Kidney glomerular epithelial cell (primary cell): ENCODE measurements at places on chromosomes 2 and 18.
A peak's percentile ranks its signal among the peaks of the same experiment; 100 is the strongest.

- no peak for DNase-seq
Observed at GRCh38 chr2:166665991-166666940, 172.2 kb upstream of the SCN7A start.

DNA sequence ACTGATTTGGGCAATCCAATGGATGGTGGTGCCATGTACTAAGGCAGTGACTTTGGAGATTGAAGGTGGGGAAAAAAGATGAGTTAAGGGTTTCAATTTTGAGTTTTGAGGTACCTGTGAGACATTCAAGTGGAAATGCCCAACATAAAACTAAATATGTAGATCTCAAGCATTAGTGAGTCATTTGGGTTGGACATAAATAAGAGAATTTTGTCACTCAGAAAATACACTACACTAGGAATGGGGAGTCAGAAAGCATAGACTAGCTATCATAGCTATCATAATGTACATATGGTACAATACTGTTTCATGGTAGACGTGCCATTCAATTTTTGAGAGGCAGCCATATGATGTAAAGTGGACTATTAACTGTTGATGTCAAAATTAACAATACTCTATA lies 56.1 kb downstream of the FBXO11 start:
- no peak for DNase-seq

GRCh38 chr2:64613276-64613675 lies 40.4 kb downstream of the SERTAD2 start:
- DNase-seq = no peak

DNA sequence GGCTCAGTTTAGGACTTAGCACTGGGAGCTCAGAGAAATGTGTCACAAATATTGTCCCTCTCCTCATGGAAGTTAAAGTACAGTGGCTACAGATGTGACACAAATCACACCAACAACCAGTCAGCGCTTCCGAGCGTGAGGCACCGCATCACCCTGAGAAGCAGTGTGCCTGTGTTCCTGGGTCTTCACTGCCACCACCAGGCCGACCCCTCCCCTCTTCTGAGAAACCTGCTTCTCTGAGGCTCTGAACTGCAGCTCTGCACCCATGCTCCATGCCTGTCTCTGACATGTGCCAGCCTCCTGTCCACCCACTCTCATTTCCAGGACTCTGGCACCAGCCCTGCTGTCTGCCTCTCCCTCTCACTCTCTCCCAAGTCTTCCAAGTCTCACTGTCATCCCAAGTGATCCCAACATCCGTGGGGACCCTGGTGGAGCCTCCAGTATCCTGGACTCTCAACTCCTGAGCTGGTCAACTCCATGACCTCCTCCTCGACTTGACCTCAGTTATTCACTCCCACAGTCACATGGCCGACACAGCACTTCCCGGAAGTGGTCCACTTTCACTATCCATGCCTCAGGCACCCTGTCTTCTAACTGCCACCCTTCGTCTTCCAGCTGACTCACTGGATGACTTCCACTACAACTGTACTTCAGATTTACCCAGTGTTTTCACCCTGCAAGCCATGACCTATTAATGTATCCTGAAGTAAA lies 73.5 kb downstream of the FBXO15 start:
- DNase-seq = no peak

DNA sequence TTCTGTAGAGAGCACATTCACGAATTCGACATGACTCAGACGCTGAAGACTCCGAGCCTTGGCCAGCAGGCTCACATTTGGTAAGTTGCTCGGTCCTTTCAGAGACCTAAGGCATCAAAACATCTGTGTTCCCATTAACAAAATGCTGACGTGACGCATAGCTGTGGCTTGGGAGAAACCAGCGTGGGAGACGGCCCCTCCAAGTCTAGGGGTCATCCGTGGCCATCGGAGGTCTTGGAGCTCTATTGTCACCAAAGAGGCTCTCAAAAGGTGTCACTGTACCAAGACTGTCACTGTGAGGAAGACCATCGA lies 14.9 kb downstream of the FBLN7 start:
- no peak for DNase-seq

- DNase-seq = no peak
Observed at GRCh38 chr2:213098612-213099011, 52.8 kb downstream of the IKZF2 start.

DNA sequence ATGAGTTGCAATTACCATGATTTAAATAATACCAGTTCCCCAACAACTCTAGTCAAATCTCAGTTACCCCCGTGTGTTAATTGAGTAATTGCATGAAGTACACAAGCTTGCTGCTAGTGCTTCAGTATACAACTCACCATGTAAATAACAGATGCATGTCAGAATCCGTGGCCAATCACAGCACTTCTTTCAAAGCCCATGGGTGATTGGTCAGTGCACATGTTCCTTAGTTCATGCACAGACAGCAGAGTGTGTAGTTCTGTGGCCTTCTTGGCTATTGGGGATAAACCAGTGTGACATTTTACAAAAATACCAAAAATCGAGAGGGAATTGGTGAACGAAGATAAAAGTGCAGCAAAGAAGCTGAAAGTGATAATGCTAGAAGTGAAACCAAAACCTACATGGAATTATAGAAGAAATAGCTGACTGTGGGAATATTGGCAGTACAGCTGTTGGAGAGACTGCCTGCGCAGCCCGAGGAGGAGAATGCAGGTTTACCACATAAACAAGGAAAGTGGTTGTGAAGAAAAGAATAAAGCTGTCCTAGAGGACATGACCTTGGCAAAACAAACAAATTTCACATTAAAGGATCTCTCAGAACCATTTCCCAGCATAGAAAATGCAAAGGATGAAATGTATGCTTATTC lies 59.4 kb downstream of the NEDD4L start:
- DNase-seq = no peak

DNA sequence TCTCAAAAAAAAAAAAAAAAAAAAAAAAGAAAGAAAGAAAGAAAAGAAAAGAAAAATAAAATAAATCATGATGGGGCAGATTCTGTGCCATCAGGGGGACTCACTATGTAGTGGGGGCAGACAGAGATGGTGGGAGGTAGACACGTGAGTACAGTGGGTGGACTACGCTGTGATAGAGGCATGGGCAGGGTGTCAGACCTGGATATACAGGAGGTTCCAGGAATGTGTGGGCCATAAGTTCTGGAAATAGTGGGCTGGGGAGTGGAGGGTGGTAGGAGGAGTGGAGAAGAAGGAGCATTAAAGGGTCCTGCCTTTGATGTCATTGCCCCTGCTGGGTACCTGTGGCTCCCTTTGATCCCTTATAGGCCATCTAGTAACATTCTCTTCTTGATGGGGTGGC lies 8.8 kb upstream of the WNT6 start:
- no peak for DNase-seq

GRCh38 chr2:154591294-154591820 lies 107.1 kb upstream of the KCNJ3 start:
- DNase-seq = no peak

DNA sequence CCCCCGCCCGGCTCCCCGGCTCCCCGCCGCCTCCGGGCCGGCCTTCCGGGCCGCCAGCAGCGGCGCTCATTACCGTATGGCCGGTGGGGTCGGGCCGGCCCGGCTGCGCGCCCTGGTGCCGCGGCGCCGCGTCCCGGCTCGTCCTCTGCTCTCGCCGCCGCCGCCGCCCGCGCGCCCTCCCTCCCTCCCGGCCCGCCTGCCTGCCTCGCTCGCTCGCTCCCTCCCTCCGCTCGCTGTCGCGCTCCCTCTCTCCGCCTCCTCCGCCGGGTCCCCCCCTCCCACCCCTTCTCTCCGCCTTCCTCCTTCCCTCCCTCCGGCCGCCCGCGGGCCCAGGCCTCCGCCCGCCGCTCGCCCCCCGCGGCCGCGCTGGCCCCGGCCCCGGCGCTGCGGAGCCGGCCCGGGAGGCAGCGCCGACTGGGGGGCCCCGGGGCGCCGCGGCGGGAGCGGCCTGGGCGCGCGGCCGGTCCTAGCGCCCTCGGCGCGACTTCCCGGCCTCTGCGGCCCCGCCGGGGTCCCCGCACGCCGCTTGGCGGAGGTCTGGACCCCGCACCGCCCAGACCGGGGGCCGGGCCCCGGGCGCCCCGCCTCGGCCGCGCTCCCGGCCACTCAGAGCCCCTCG lies at the start of gene DNMT3A:
TSS of gene DNMT3A (minus strand) at position 173 of the 619 bp plus-strand sequence. CDS start 27,941 bp downstream, outside the sequence.
- DNase-seq = peak; percentile 21

- no peak for DNase-seq
Observed at GRCh38 chr2:15331787-15332186, 229.3 kb downstream of the NBAS start.

GRCh38 chr2:103484906-103485305 lies 723.1 kb downstream of the TMEM182 start:
- no peak for DNase-seq

DNA sequence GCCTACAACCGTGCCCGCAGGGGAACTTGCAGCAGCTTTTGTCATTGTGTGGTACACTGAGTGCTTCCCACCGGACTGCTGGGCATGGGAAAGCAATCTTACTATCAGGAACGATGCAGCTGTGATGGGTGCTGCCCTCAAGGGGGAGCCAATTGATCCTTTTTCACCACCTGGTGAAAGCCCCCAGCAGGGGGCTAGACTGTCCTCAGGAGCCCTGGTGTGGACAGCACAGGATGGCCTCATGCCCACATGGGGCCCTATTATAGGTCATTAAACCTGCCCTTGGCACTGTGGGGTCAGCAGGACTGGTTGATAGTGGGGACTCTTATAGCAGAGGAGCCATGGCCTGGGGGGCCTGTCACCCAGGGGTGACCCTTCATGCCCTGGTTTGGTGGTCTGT lies 172.2 kb downstream of the GLI2 start:
- no peak for DNase-seq

DNA sequence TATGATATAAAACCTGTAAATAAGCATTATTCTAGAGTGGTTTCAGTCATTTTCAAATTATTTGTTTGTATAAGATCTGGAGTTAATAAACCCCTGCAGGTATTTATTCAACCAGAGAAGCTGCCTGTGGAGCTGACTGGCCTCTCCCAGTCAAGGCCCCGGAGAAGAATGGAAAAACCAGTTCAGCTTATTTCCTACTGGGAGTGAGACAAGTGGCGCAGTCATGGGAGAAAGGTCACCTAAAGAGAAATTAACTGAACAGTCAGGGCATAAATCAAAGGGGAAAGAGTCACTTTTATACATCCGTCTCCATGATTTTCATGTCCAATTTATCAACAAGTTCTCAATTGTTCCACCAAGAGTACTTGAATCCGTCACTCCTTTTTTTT lies 240.9 kb downstream of the RNF152 start:
- DNase-seq = no peak

- DNase-seq = peak; percentile 19
Observed at GRCh38 chr2:74425523-74425922, 4.0 kb downstream of the WDR54 start.

GRCh38 chr2:234571620-234572407 lies 74.9 kb upstream of the ARL4C start:
- peak; percentile 25 for DNase-seq

GRCh38 chr2:235500761-235501672 lies 7.2 kb downstream of the AGAP1 start:
- DNase-seq = peak; percentile 59

DNA sequence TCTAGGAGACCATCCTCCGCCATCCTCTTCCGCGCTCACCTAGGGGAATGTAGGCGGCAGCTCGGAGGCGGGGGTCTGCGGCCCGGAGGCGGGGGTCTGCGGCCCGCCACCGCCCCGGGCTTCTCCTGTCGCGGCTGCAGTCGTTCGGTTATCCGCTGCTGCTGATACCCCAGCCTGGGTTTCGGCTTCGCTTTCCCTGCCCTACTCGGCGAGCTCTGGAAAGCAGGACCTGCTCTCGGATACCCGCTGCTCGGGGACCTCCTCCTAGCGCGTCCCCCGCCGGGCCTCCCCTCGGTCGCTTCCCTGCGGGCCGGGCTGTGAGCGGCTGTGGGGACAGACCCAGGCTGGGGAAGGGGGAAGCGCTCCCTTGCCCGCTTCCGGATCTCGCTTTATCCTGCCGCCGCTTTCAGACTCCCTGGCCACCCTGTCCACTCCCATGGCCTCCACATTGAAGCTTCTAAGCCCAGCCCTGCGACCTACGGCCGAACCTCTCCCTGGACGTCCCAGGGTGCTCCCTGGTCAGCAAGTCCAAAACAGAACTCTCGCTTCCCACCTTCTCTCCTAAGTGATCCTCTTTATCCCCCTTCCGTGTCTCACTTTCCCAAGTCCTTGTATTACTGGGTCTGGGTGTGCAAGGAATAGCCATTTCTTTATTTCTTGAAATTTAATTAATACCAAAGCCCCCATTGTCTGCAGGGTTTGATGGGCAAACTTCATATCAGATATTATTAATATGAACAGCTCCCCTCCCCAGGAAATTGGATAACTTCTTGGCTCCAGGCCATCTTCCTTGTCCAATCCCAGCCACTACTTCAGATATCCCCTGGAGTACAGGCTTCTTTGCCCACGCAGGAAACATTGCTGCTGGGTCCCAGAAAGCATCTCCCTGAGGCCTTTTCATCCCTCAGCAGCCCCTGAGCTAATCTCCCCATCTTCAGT lies 769 bp downstream of the FKBP1B start:
- DNase-seq = no peak

GRCh38 chr2:1739961-1740715 lies 4.2 kb downstream of the PXDN start:
- DNase-seq = no peak

- DNase-seq = no peak
Observed at GRCh38 chr18:38239606-38240005, 674.0 kb upstream of the CELF4 start.

GRCh38 chr2:85744741-85745601 lies 8.8 kb upstream of the ATOH8 start:
- peak; percentile 37 for DNase-seq

DNA sequence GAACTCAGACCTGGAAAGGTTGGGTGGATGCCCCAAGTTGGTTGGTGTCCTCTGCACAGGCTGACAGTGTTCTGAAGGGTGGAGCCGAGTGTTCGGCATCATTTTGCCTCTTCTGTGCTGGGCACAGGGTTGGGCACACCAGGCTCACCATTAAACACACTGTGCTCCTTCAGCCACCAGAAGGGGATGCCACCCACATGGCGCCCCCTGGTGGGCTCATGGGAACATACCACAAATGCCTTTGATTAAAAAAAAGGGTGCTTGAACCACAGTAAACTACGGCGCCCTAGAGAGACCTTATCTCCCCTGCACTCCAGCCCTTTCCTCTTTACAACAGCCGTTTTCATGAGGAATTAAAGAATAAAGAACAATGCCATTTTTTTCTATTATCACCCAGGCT lies 89.4 kb downstream of the CELF4 start:
- DNase-seq = no peak
